ENCODE measurements at places on chromosomes 7 and 10.
A peak's percentile ranks its signal among the peaks of the same experiment; 100 is the strongest.

- peak; percentile 66 for DNase-seq
Measured at GRCh38 chr10:3635697-3636096, 149.3 kb downstream of the KLF6 start.

DNA sequence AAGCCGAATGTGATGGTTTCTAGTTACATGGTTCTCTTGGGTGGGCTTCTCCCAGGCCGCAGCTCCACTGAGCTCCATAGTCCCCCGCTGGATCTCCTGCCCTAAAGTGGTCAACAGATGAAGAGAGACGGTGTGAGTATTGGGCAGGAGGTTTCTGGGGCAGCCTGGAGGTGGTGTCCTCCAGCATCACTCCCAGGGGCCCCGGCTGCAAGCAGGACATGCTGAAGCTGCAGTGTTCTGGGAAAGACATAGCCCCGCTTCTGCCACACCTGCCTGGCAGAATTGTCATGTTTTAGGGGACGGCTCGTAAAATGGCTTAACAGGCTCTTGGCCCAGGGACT is 40.4 kb downstream of the CALML3 start:
- DNase-seq: no peak

DNA sequence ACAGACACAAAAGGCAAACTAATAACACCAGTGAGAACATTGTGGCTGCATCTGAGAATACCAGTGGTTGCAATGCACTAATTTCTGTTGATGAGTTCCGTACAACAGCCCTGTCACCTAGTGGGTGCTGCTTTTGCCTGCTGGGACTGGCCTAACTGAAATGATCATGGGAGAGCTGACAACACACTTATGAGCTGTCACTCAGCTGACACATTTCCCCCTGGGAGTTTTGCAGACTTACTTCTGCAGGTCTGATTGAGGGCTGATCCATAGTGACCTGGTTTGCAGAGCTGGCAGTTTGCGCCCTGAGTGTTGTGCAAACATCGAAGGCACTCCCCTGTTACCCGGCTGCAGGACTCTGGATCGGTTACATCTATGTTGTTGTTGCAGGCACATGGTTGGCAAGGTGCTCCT is 60.6 kb upstream of the LAMB1 start:
- DNase-seq: no peak

DNA sequence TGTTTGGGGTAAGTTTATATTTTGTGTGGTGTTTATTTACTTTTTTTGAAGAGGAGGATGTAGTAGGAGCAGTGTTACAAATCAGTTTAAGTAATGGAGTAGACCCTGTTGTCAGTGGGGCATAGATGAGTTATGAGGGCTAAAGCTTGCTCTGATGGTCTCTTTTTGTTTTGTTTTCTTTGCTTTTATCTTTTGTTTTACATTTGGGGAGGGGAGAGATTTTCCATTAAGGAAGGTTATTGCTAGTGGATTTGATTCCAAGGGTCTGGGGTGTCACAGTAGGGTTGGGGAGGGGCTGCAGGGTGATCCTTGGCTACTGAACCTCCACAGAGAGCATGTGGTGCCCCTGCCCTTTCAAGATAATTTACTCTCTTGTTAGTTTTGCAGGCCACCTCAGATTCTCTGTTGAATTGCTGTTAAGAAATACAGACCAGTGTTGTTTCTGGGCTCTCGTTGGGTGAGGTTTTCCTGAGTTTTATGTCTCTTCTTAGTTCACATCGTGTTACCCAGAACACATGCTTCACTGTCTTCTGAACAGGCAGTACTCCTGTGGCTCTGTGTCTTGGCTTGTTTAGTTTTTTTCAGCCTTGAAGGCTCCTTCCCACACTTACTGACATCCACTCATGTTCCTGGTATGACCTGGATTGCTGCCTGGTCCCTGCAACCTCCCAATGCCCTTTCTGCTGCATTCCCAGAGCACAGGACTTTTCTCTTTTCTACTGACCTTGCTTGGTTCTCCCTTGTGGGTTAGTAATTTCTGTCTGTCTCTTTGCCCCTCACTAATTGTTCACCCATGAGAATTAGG is 4.2 kb downstream of the KIFBP start:
- no peak for DNase-seq

Data from NCI-H1048 (cell line).